Effector memory CD4-positive, alpha-beta T cell (primary cell): ENCODE measurements at places on chromosomes 5 and 9.

GRCh38 chr9:106921341-106921899 lies 58.5 kb downstream of the ZNF462 start:
- DNase-seq, result no peak
- no peaks in the 10 kb centered on the region for H3K36me3 ChIP-seq
- H3K27ac ChIP-seq, result no peak overlapping the region
- H3K27me3 ChIP-seq, result no peaks in the 10 kb centered on the region
- H3K4me1 ChIP-seq, result no peaks in the 10 kb centered on the region

DNA sequence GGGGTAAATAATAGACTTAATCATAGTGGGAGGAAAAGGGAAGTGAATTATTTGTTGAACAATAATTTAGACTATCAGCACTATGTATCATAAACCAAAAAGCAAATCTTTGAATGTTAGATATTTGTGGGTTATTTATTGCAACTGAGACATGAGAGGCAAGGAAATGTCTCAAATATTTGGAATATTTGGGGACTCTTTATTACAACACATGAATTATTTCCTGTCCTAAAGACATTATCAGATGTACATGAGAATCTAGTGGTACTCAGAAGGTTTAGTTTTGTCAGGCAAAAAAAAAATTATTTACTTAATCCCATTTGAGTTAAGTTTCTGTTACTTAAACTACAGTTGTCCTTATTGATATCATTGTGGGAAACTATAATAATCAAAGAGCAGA lies 91.1 kb downstream of the TLR4 start:
- no peak overlapping the region for H3K27ac ChIP-seq
- no peaks in the 10 kb centered on the region for H3K27me3 ChIP-seq
- no peak overlapping the region for H3K4me3 ChIP-seq
- H3K4me1 ChIP-seq, result no peaks in the 10 kb centered on the region
- H3K36me3 ChIP-seq, result no peaks in the 10 kb centered on the region

DNA sequence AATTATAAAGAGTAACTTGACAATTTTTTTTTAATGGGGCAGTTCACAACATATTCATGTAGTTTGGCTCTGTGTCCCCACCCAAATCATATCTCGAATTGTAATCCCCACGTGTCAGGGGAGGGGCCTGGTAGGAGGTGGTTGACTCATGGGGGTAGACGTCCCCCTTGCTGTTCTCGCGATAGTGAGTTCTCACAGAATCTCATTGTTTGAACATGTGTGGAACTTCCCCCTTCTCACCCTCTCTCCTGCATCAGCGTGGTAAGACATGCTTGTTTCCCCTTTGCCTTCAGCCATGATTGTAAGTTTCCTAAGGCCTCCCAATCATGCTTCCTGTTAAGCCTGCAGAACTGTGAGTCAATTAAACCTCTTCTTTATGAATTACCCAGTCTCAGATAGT lies 40.7 kb downstream of the FBXW11 start:
- DNase-seq, result no peak
- no peak overlapping the region for H3K4me3 ChIP-seq
- H3K4me1 ChIP-seq, result peaks cover 4% of the 10 kb centered on the region
- no peak overlapping the region for H3K27ac ChIP-seq

GRCh38 chr5:26669523-26669922 lies 368.9 kb downstream of the CDH9 start:
- H3K27me3 ChIP-seq, result no peaks in the 10 kb centered on the region
- H3K4me3 ChIP-seq, result no peak overlapping the region
- no peaks in the 10 kb centered on the region for H3K4me1 ChIP-seq
- no peak overlapping the region for H3K27ac ChIP-seq

- no peaks in the 10 kb centered on the region for H3K36me3 ChIP-seq
- no peak overlapping the region for H3K4me3 ChIP-seq
- no peaks in the 10 kb centered on the region for H3K4me1 ChIP-seq
- no peaks in the 10 kb centered on the region for H3K27me3 ChIP-seq
- H3K27ac ChIP-seq, result no peak overlapping the region
- no peak for DNase-seq
Observed at GRCh38 chr5:107402434-107403227, 268.1 kb downstream of the EFNA5 start.

DNA sequence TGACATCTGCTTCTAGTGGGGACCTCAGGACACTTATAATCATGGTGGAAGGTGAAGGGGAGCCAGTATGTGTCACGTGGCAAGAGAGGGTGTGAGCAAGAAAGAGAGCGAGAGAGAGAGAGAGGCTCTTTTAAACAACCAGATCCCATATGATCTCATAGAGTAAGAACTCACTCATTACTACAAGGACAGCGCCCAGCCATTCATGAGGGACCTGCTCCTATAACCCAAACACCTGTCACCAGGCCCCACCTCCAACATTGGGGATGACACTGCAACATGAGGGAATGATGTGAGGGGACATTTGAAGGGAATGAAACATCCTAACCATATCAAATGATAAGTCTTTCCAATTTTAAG lies 427.5 kb downstream of the EFNA5 start:
- H3K4me3 ChIP-seq, result no peak overlapping the region
- H3K27me3 ChIP-seq, result no peaks in the 10 kb centered on the region
- no peak overlapping the region for H3K27ac ChIP-seq
- no peaks in the 10 kb centered on the region for H3K4me1 ChIP-seq
- no peaks in the 10 kb centered on the region for H3K36me3 ChIP-seq

- H3K4me1 ChIP-seq, result no peaks in the 10 kb centered on the region
- H3K27me3 ChIP-seq, result no peaks in the 10 kb centered on the region
- DNase-seq, result no peak
- H3K36me3 ChIP-seq, result peaks cover 18% of the 10 kb centered on the region
Observed at GRCh38 chr5:36199620-36200019, 42.1 kb downstream of the NADK2 start.

DNA sequence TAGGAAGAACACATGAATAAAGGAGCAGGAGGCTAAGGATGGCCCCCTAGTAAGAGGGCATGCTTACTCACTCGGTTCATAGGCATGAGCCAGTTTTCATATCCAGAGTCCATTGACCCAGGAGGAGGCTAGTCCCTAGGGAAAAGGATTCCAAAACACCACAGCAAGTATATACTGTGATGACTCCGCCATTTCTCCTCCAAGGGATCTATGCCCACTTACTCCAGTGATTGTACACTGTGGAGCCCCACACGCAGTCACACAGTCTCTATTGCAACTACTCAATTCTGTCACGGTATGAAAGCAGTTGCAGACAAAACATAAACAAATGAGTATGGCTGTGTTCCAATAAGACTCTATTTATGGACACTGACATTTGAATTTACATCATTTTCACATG lies 117.7 kb upstream of the ALDH1B1 start:
- no peak overlapping the region for H3K4me3 ChIP-seq
- H3K27ac ChIP-seq, result no peak overlapping the region
- no peaks in the 10 kb centered on the region for H3K36me3 ChIP-seq
- H3K27me3 ChIP-seq, result no peaks in the 10 kb centered on the region

- H3K36me3 ChIP-seq, result no peaks in the 10 kb centered on the region
- DNase-seq, result no peak
- H3K27ac ChIP-seq, result no peak overlapping the region
- no peaks in the 10 kb centered on the region for H3K27me3 ChIP-seq
- no peaks in the 10 kb centered on the region for H3K4me1 ChIP-seq
- H3K4me3 ChIP-seq, result no peak overlapping the region
Observed at GRCh38 chr5:85769347-85769746, 848.4 kb upstream of the COX7C start.

- no peak overlapping the region for H3K27ac ChIP-seq
- no peaks in the 10 kb centered on the region for H3K36me3 ChIP-seq
- H3K4me3 ChIP-seq, result no peak overlapping the region
- DNase-seq, result no peak
- H3K27me3 ChIP-seq, result peaks cover 17% of the 10 kb centered on the region
- peaks cover 6% of the 10 kb centered on the region for H3K4me1 ChIP-seq
Observed at GRCh38 chr5:1661831-1662558, 137.6 kb downstream of the MRPL36 start.

- no peak overlapping the region for H3K4me3 ChIP-seq
- H3K27me3 ChIP-seq, result no peaks in the 10 kb centered on the region
- H3K36me3 ChIP-seq, result no peaks in the 10 kb centered on the region
- H3K4me1 ChIP-seq, result no peaks in the 10 kb centered on the region
- DNase-seq, result no peak
- no peak overlapping the region for H3K27ac ChIP-seq
Observed at GRCh38 chr9:88960632-88961031, 30.6 kb upstream of the S1PR3 start.

DNA sequence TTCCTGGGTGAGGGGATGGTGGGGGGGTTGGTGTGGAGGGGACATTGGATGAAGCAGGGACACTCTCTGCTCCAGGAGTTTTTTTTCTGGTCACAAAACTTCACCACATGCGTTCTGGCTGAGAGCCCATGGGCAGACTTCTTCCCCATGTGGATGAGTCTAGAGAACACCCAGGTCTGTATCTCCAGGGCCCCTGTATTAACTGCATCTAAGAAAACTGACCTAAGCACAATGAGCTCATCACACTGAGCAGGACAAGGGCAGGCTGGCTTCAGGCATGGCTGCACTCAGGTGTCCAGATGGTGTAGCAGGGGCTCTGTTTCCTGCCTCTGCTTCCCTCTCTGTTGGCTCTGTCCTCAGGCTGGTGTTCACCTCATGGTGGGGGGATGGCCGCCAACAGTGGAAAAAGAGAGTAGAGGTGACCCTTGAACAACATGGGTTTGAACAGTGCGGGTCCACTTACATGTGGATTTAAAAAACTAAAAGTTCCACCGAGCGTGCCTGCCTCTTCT lies 85.3 kb upstream of the STC2 start:
- no peak for DNase-seq
- H3K27me3 ChIP-seq, result no peaks in the 10 kb centered on the region
- H3K4me1 ChIP-seq, result no peaks in the 10 kb centered on the region
- no peaks in the 10 kb centered on the region for H3K36me3 ChIP-seq
- no peak overlapping the region for H3K4me3 ChIP-seq
- H3K27ac ChIP-seq, result no peak overlapping the region

- H3K27ac ChIP-seq, result no peak overlapping the region
- peaks cover 41% of the 10 kb centered on the region for H3K36me3 ChIP-seq
- H3K4me3 ChIP-seq, result no peak overlapping the region
Observed at GRCh38 chr5:134533115-134533815, 7.8 kb downstream of the JADE2 start.

DNA sequence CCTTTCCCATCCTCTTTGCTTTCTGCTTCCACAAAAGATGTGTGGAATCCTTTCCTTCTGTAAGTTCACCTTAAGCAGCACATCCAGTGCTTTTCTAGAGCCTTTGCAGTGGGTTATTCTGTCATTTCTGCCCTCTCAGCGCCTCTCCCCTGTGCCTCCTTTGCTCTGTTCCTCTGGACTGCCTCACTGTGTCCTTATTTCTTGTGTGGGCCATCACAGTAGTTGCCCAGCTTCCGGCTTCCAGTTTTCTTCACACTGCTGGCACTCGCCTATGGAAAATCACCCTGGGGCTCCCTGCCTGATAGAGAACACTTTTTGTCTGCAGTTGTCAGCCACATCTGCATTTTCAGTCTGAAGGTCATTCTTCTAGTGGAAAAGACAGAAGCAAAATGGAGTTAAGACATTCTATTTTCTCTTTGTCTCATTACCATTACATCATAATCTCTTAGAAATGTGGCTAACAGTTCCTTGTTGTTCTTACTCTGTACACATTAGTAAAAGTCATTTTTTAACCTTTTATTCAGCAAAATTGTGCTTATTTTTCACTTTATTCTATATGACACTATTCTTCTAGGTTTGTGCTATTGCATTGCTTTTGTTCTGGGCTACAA lies 64.1 kb upstream of the ZNF608 start:
- H3K4me1 ChIP-seq, result no peaks in the 10 kb centered on the region
- H3K36me3 ChIP-seq, result no peaks in the 10 kb centered on the region
- H3K4me3 ChIP-seq, result no peak overlapping the region
- H3K27me3 ChIP-seq, result no peaks in the 10 kb centered on the region

GRCh38 chr5:139711906-139712224 lies 63.7 kb downstream of the CXXC5 start:
- H3K27ac ChIP-seq, result no peak overlapping the region
- peaks cover 23% of the 10 kb centered on the region for H3K4me1 ChIP-seq
- H3K27me3 ChIP-seq, result peaks cover 9% of the 10 kb centered on the region
- no peaks in the 10 kb centered on the region for H3K36me3 ChIP-seq

DNA sequence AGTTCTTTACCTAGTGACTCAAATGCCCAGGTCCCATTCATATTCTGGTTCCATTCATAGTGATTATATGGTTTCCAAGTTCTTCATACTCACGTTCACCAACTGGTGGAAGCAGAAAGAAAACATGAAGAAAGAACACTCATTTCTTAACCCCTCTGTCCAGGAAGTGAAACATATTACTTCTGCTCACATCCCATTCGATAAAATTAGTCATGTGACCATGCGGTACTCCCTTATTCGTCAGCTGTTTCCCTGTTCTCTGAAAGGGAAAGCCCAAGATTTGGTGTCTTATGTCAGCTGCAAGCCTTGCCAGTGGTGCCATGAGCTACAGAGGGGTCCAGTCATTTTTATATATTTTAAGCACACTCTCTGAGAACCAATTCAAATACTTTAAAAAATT lies 387.0 kb upstream of the DMAC1 start:
- H3K36me3 ChIP-seq, result no peaks in the 10 kb centered on the region
- H3K27ac ChIP-seq, result no peak overlapping the region
- no peak for DNase-seq
- H3K27me3 ChIP-seq, result no peaks in the 10 kb centered on the region

GRCh38 chr5:89105836-89106235 lies 222.9 kb upstream of the MEF2C start:
- no peak overlapping the region for H3K27ac ChIP-seq
- H3K36me3 ChIP-seq, result no peaks in the 10 kb centered on the region
- no peaks in the 10 kb centered on the region for H3K4me1 ChIP-seq
- no peak overlapping the region for H3K4me3 ChIP-seq

DNA sequence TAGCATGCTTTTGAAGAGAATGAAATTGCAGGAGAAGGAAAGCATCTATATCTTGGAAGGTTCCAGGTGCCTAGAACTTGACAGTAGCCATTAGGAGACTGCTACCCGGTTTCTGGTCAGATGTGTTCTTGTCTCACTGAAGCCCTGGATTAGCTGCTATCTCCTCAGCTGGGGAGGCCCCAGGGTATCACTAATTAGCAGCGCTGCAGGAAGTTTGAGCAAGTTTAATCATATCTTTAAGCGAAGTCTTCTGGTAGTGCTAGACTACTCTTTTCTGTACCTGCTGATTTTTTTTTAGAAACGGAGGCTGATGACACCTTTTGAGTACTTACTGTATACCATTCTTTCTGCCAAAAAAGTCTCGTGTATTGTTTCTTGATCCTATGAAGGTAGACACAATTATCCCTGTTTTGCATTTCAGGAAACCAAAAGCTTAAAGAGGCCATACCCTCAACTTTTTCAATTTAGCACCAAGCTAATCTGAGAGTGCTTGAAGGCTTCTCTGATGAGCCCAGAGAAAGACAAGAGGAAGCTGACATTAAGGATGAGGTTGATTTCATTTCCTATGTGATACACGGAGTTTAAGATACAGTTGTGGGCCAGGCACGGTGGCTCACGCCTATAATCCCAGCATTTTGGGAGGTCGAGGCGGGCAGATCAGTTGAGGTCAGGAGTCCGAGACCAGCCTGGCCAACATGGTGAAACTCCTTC lies 201.3 kb downstream of the ARHGAP26 start:
- H3K4me1 ChIP-seq, result no peaks in the 10 kb centered on the region
- H3K27ac ChIP-seq, result no peak overlapping the region
- H3K4me3 ChIP-seq, result no peak overlapping the region
- H3K36me3 ChIP-seq, result no peaks in the 10 kb centered on the region
- H3K27me3 ChIP-seq, result no peaks in the 10 kb centered on the region

- no peak for DNase-seq
- no peak overlapping the region for H3K4me3 ChIP-seq
- no peaks in the 10 kb centered on the region for H3K36me3 ChIP-seq
- H3K27me3 ChIP-seq, result no peaks in the 10 kb centered on the region
- no peak overlapping the region for H3K27ac ChIP-seq
- H3K4me1 ChIP-seq, result peaks cover 12% of the 10 kb centered on the region
Observed at GRCh38 chr9:133710661-133711427, 27.3 kb downstream of the SARDH start.

GRCh38 chr5:8254674-8255073 lies 385.7 kb downstream of the MTRR start:
- DNase-seq, result no peak
- H3K4me1 ChIP-seq, result no peaks in the 10 kb centered on the region
- no peak overlapping the region for H3K27ac ChIP-seq
- no peaks in the 10 kb centered on the region for H3K36me3 ChIP-seq
